Right ventricle myocardium inferior (tissue), 1 donor: ENCODE measurements at places on chromosomes 2 and 18. TPM values are rescaled to one million over a fixed set of nuclear protein-coding genes. Genes with fewer than 3 reads are reported as not detected.

Gene ZNF24
- 50.2 TPM for total RNA-seq

Gene BMP10
- total RNA-seq, result 0.35 TPM

Gene SERPINB13
- not detected for total RNA-seq

Gene TMEM185B
- total RNA-seq, result 20.6 TPM

Gene SAG
- not detected for total RNA-seq

Gene UPP2
- total RNA-seq, result not detected

Gene GKN2
- total RNA-seq, result not detected

Gene TGOLN2
- total RNA-seq, result 65.6 TPM

Gene LYPD6B
- not detected for total RNA-seq

Gene GORASP2
- total RNA-seq, result 57.1 TPM

Gene MEX3C
- total RNA-seq, result 20.5 TPM

Gene TMEM169
- 0.24 TPM for total RNA-seq

Gene FAM210A
- 58.1 TPM for total RNA-seq

Gene OTOF
- total RNA-seq, result 0.08 TPM

Gene DNAH7
- 0.05 TPM for total RNA-seq

Gene MPP4
- total RNA-seq, result not detected

Gene RASGRP3
- 55.7 TPM for total RNA-seq

Gene ASB18
- 4.6 TPM for total RNA-seq

Gene MPPE1
- 34.5 TPM for total RNA-seq

Gene CYTIP
- total RNA-seq, result 1.7 TPM

Gene MC4R
- total RNA-seq, result not detected

Gene DLX2
- not detected for total RNA-seq

Gene VIT
- total RNA-seq, result 21.6 TPM

Gene TMEM200C
- 0.95 TPM for total RNA-seq

Gene PIEZO2
- 0.11 TPM for total RNA-seq

Gene NEB
- total RNA-seq, result 0.87 TPM

Gene ZNF385B
- 0.35 TPM for total RNA-seq

Gene CHRNG
- total RNA-seq, result not detected

Gene SLC9A4
- total RNA-seq, result not detected

Gene ZBTB7C
- 3.2 TPM for total RNA-seq

Gene PUS10
- total RNA-seq, result 5.2 TPM

Gene MYO3B
- not detected for total RNA-seq

Gene FAM228A
- 0.22 TPM for total RNA-seq

Gene VWA3B
- 0.38 TPM for total RNA-seq

Gene KCNJ3
- total RNA-seq, result 2.6 TPM

Gene CYRIA
- total RNA-seq, result 5.1 TPM

Gene G6PC2
- not detected for total RNA-seq

Gene GYPC
- 121 TPM for total RNA-seq

Gene ASXL3
- total RNA-seq, result 3.2 TPM

Gene EGR4
- total RNA-seq, result not detected

Gene CHST9
- 8.3 TPM for total RNA-seq

Gene MGAT4A
- total RNA-seq, result 19.3 TPM

Gene ANO7
- 0.81 TPM for total RNA-seq

Gene RRM2
- 4.2 TPM for total RNA-seq

Gene FOXI3
- total RNA-seq, result not detected

Gene ANKRD62
- not detected for total RNA-seq

Gene AQP12A
- total RNA-seq, result not detected

Gene GNLY
- total RNA-seq, result 3.4 TPM

Gene RFTN2
- total RNA-seq, result 7.5 TPM

Gene ST6GAL2
- 0.38 TPM for total RNA-seq

Gene VAMP8
- 26.1 TPM for total RNA-seq

Gene TBR1
- not detected for total RNA-seq

Gene CREG2
- not detected for total RNA-seq
